ENCODE measurements at places on chromosomes 1 and 21. TPM values are rescaled to one million over a fixed set of nuclear protein-coding genes. Genes with fewer than 3 reads are reported as not detected.

The FAM43B gene
- polyA plus RNA-seq, result 0.52 TPM

The BSDC1 gene
- polyA plus RNA-seq, result 158 TPM

The NBPF20 gene
- polyA plus RNA-seq, result 6.8 TPM

The LHX8 gene
- polyA plus RNA-seq, result 8.8 TPM

The UBASH3A gene
- not detected for polyA plus RNA-seq

Data from neural cell (in vitro differentiated cells).